ENCODE measurements at places on chromosomes 12 and 14. TPM values are rescaled to one million over a fixed set of nuclear protein-coding genes. Genes with fewer than 3 reads are reported as not detected.

GRCh38 chr14:22477569-22478194, 111.3 kb downstream of the DAD1 start:
- no peak overlapping the region for H3K27ac ChIP-seq
- no peak overlapping the region for H3K4me3 ChIP-seq
- no peak for DNase-seq
- H3K36me3 ChIP-seq = no peaks in the 10 kb centered on the region

- no peaks in the 10 kb centered on the region for H3K36me3 ChIP-seq
- no peaks in the 10 kb centered on the region for H3K27me3 ChIP-seq
- no peaks in the 10 kb centered on the region for H3K4me1 ChIP-seq
- DNase-seq = peak; percentile 79
These were observed 308.0 kb downstream of the PPFIA2 start for GRCh38 chr12:81450920-81451739.

GRCh38 chr12:96258104-96258961, 64.2 kb downstream of the ELK3 start:
- no peak overlapping the region for H3K4me3 ChIP-seq
- peak overlapping the region; percentile 61 for H3K27ac ChIP-seq
- no peaks in the 10 kb centered on the region for H3K27me3 ChIP-seq
- peaks cover 26% of the 10 kb centered on the region for H3K4me1 ChIP-seq
- H3K36me3 ChIP-seq = peaks cover 23% of the 10 kb centered on the region

DNA sequence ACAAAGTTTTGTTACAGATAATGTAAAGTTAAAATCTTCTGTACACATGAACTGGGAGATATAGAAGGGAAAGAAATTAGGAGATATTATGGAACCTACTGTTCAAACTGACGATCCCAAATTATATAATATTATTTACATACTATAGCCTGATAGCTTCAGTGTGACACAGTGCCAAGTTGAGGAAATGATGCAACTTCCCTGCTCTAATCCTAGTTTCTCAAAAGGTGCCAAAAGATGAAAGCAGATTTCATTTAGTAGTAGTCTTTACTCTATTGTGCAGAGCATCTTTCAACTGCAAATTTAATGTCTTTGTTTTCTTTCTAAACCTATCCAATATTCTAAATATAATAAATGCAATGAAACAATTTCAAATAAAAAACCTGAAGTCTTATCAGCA, 46.9 kb downstream of the COCH start:
- no peaks in the 10 kb centered on the region for H3K27me3 ChIP-seq
- peak; percentile 24 for DNase-seq
- 0 out of 2 replicates have a peak, but pooled peaks cover 6% of the 10 kb centered on the region for H3K36me3 ChIP-seq
- no peak overlapping the region for H3K27ac ChIP-seq
- H3K4me3 ChIP-seq = no peak overlapping the region
- peaks cover 7% of the 10 kb centered on the region for H3K4me1 ChIP-seq

The FBXW8 gene
- 23.1 TPM for total RNA-seq

The CCDC184 gene
- 1.0 TPM for total RNA-seq

GRCh38 chr14:99731547-99732435, 47.7 kb downstream of the CYP46A1 start:
- H3K27ac ChIP-seq = no peak overlapping the region
- no peak overlapping the region for H3K4me3 ChIP-seq
- no peak for DNase-seq

GRCh38 chr14:23113431-23114119, 5.5 kb downstream of the CEBPE start:
- H3K27me3 ChIP-seq = no peaks in the 10 kb centered on the region
- no peak overlapping the region for H3K4me3 ChIP-seq
- H3K27ac ChIP-seq = peak overlapping the region; percentile 83
- peak; percentile 42 for DNase-seq
- H3K4me1 ChIP-seq = peaks cover 33% of the 10 kb centered on the region

The KRT3 gene
- not detected for total RNA-seq

The MYO1A gene
- total RNA-seq = not detected

DNA sequence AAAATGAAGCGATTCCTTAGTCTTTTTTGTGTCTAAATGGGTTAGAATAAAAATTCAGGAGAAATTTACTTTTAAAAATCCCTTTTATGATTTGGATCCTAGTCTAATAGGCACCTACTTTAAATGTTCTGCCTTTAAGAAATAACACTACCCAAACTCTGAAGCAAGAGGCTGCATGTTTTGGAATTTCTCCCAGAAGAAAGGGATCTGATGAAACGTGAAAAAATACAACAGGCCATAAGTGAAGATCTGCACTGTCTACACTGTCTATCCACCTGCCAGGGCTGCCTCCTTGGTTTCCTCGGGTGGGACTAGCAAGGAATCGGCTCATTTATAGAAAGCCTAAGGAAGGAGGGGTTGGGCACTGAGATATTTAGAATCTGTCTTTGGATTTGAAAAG, 22.1 kb downstream of the ACVR1B start:
- peak overlapping the region; percentile 87 for H3K27ac ChIP-seq
- H3K36me3 ChIP-seq = no peaks in the 10 kb centered on the region
- DNase-seq = peak; percentile 70
- peak overlapping the region; percentile 52 for H3K4me3 ChIP-seq
- no peaks in the 10 kb centered on the region for H3K27me3 ChIP-seq
